Calu3 (cell line): ENCODE measurements at places on chromosomes 6 and 20.
A peak's percentile ranks its signal among the peaks of the same experiment; 100 is the strongest.

DNA sequence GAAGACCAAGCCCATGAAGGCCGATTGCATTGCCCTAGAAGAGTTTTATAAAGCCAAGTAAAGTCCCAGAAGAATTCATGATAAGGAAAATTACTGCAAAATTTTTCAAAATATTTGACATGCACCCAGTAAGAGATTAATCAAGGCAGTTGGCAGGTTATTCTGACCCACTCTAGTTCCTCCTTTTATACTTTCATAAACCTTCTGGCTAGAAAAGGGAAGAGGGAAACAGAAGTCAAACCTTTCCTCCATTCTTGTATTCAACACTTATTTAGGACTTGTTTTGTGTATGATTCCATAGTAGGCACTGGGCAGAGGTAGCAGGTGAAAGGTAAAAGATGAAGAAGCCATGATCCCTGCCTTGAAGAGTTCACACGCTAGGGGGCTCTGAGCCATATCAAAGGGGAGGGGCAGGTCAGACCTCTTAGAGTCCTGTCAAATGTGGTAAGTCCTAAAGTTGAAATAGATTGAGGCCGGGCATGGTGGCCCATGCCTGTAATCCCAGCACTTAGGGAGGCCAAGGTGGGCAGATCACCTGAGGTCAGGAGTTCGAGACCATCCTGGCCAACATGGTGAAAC is 85.4 kb downstream of the NDUFAF5 start:
- DNase-seq = no peak

GRCh38 chr6:128979071-128979470 is 96.1 kb downstream of the LAMA2 start:
- no peak for DNase-seq

DNA sequence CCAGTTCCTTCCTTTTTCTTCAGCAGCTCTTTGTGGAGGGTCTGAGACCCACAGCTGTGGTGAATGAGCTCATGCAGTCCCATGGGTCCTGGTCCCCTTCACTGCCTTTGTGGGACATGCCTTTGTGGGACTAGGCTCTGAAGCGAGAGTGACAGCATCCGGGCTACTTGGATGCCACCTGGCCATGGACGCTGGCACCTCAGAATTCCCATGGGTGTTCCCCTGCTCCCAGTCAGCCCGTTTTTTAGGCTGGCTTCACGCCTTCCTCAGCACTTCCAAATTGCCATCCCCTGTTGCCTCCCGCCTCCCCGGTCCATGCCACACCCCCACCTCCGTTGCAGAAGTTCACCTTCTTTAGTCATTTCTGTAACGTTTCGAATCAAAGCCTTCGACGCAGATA is 45.1 kb downstream of the RAMACL start:
- DNase-seq = peak; percentile 12

GRCh38 chr6:38495518-38495917 is 144.2 kb downstream of the BTBD9 start:
- no peak for DNase-seq

GRCh38 chr6:90109141-90109540 is 187.5 kb downstream of the BACH2 start:
- no peak for DNase-seq

GRCh38 chr6:2396846-2397630 is 151.6 kb upstream of the GMDS start:
- no peak for DNase-seq

GRCh38 chr6:114375541-114376192 is 32.8 kb upstream of the HS3ST5 start:
- DNase-seq = no peak

DNA sequence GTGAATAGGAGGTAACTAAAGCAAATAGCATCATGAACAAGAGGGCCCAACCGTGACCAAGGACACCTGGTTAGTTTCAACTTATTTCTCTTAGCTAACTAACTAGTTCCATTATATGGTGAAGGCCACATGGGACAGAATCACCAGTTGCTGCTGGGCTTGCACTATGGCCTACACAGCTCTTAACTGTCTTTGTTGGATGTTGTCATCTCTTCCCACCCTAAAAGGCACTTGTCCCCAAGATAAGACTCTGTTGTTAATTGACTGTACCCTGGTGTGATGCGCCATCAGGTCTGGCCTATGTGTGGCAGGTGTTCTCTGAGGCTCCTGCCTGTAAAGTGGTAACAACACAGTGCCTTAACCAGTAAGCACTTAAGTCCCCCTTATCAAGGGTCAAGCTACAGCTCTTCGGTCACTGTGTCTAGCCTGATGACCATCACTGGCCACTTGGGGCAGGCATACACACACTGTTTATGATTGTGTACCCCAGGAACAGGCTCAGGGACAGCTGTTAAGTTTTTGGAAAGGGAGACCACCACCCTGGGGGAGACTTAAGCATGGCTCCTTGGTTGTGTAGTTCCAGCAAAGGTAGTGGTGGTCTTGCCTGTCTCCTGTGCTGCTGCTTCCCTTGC is 51.2 kb downstream of the CHD6 start:
- no peak for DNase-seq

GRCh38 chr6:136728976-136729515 is 63.2 kb downstream of the MAP3K5 start:
- no peak for DNase-seq

GRCh38 chr20:5268449-5268848 is 48.3 kb downstream of the PROKR2 start:
- no peak for DNase-seq

- DNase-seq = no peak
Measured at GRCh38 chr6:159012201-159012600, 12.2 kb upstream of the RSPH3 start.

- no peak for DNase-seq
Measured at GRCh38 chr6:168021581-168021980, 24.1 kb downstream of the KIF25 start.

GRCh38 chr6:967701-968100 is 274.8 kb upstream of the EXOC2 start:
- no peak for DNase-seq

- DNase-seq = no peak
Measured at GRCh38 chr6:24768361-24768760, 6.4 kb upstream of the GMNN start.

GRCh38 chr20:58040447-58041290 is 187.8 kb downstream of the ANKRD60 start:
- DNase-seq = no peak

DNA sequence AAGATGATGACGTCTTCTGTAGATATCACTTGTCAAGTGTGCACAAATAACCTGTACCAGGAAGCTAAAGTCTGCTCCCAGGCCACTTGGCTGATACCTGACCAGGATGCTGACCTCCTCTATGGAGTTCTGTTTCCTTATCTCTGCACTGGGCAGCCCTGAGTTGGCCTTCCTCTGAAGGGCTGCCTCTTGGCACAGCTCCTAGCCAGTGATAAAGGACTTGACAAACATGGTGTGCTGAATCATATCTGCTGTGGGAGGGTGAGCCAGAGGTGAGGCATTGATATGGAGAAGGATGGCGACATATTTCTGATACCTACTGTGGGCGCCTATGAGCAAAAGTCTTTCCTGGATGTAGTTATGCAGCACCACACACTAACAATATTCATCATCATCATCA is 32.8 kb upstream of the FOXA2 start:
- DNase-seq = peak; percentile 46

- no peak for DNase-seq
Measured at GRCh38 chr20:25361287-25361683, 29.4 kb downstream of the ABHD12 start.

- DNase-seq = no peak
Measured at GRCh38 chr6:43105538-43106222, 29.6 kb downstream of the PTK7 start.

GRCh38 chr6:33860706-33861474 is 57.1 kb upstream of the MLN start:
- no peak for DNase-seq

- DNase-seq = no peak
Measured at GRCh38 chr20:64212755-64213154, 42.8 kb upstream of the PCMTD2 start.

DNA sequence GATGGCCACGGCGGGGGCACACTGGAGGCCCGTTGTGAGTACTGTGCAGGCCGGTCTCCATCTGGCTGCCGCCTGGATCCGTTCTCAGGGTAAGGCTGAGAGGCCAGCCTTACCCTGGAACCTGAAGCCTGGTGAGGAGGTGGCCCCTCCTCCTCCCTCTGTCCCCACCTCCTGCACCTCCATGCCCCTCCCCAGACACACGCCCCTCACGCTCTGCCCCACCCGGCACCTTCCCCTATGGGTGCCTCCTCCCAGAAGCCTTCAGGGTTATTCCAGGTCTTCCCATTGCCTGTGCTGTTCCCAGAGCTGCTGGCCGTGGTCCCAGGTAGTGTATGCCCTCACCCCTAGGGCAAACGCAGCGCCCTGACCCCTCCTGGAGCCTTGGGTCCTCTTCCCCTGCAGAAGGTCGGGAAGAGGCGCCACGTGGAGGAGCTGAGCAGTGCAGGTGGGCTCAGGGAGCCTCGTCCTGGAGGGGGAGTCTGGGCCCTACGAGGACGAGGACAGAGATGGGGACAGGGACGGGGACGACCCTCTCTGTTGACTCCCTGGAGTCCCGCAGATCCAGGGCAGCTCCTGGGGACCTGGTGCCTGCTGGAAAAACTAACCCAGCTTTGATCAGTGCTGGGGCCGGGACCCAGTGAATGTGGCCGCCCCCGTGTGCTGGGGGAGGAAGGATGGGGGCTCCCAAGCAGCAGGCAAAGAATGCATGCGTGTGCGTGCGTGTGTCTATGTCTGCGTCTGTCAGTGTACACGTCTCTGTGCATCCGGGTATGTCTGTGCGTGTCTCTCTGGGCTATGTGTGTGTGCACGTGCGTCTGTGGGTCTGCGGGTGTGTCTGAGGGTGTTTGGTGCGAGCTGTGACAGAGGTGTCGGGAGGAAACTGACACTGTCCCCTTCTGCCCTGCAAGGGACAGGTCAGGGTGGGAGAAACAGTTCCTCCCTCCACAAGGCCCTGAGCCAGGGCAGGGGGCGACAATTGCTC is 8.2 kb upstream of the HRH3 start:
- DNase-seq = peak; percentile 43

- peak; percentile 54 for DNase-seq
Measured at GRCh38 chr6:136226027-136226673, 24.0 kb downstream of the MTFR2 start.

GRCh38 chr20:41048461-41049301 is 20.1 kb downstream of the TOP1 start:
- no peak for DNase-seq

DNA sequence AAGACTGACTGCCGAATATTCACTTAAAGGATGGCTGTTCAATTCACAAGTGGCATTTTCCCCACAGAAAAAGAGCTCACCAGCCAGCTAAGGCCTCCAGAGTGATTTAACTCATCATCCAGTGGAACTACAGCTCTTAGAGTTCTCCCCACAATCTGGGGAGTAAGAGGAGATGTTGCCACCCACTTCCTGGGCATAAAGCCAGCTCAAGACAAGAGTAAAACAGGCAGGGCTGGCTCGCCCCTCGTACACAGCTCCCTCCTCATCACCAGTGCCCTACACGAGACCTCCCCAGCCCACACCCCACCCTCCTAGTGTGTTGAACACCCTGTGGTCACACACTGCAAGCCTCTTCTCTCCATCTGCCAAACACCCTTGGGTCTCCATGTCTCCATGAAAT is 47.2 kb upstream of the IPCEF1 start:
- DNase-seq = no peak

DNA sequence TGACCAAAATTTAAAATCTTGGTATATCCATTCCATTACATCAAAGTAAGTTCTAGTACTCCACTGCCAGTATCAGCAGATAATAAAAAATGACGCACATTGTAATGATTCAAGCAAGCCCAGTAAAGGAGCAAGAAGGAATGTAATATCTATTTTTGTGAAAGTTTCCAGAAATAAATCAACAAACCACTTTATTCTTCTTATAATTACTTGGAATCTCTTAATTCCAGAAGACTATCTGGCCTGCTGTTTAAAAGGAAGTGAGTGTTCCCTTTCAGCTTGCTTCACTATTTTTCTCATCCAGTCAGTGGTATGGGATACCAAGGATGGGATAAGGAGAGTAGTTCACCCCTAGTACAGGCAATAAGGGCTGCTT is 42.2 kb upstream of the DSE start:
- no peak for DNase-seq

GRCh38 chr6:155327326-155328073 is 13.2 kb upstream of the TFB1M start:
- DNase-seq = peak; percentile 67

DNA sequence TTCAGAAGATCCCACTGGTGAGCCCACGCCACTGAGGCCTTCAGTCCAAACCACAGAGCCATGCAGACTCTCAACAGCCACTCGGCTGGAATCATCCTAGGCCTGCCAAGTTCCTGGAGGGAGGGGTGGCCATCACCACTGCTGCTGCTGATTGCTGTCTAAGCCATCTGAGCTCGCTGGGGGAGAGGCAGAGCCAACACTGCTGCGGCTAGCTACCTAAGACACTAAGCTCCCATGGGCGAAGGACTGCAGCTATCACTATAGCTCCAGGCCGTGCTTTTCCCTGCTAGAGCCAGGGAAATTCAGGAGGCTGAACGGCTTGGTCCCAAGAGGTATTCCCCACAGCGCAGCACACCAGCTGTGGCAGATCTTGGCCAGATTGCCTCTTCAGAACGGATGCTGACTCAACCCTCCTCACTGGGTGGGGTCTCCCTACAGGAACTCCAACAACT is 73.6 kb downstream of the TBC1D32 start:
- no peak for DNase-seq

DNA sequence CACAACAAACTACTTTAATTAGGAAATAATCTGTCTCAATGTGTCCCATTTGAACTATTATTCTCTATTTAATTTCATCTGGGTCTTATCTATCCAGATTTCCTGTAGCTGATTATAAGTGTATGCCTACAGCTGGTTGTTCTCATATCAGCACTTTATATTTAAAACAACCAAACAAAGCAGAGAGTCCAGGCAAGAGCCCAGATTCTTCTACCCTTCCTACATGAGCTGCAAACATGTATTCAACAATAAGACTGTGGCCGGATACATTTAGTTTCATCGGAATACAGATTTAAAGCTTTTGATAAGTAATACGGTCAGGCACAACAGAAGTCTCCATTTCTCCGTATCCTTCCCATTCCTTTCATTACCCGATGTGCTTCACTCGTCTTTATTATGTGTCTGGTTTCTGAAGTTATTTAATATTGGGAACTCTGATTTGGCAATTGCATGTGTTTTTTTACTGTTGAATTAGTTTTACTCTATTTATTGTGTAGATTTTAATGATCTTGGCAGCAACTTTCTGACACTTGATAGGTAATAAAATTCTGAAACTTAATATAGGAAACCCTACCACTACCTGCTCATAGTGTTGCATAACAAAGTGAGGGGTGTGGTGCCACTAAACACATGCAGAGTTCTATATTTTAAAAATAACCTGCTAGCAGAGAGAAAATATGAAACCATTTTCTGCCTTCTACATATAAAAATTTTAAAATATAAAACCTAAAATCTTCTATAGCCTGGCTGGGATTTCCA is 653.5 kb upstream of the PTCHD4 start:
- no peak for DNase-seq

DNA sequence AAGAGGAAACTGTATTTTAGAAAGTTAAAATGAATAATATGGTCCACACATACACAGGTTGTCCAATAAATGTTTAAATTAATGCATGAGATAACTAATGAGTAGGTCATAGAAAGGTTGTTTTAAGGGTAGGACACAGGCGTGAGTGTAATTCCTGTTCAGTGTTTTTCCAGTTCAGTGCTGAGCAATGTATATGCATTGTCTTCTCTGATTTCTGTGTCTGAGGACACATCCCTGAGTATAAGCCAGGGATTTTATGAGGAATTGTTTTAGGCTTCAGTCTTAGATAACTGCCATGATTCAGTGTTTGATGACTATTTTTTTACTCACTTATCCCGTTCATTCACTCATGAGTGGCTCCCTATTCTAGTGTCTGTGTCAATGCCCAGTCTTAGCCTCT is 298.5 kb upstream of the TBX18 start:
- no peak for DNase-seq

- DNase-seq = no peak
Measured at GRCh38 chr6:150029749-150030148, 4.4 kb upstream of the RAET1L start.
